ENCODE measurements at places on chromosomes 6 and 20. TPM values are rescaled to one million over a fixed set of nuclear protein-coding genes. Genes with fewer than 3 reads are reported as not detected.

The BTN1A1 gene
- 0.28 TPM for polyA plus RNA-seq

The WFDC5 gene
- not detected for polyA plus RNA-seq

The FNDC1 gene
- 7.3 TPM for polyA plus RNA-seq

The CLPSL1 gene
- 1.8 TPM for polyA plus RNA-seq

The RPRD1B gene
- polyA plus RNA-seq, result 36.2 TPM

The CAGE1 gene
- polyA plus RNA-seq, result not detected

The COL11A2 gene
- polyA plus RNA-seq, result 3.8 TPM

The STMND1 gene
- polyA plus RNA-seq, result 0.26 TPM

The BANF2 gene
- 0.29 TPM for polyA plus RNA-seq

DNA sequence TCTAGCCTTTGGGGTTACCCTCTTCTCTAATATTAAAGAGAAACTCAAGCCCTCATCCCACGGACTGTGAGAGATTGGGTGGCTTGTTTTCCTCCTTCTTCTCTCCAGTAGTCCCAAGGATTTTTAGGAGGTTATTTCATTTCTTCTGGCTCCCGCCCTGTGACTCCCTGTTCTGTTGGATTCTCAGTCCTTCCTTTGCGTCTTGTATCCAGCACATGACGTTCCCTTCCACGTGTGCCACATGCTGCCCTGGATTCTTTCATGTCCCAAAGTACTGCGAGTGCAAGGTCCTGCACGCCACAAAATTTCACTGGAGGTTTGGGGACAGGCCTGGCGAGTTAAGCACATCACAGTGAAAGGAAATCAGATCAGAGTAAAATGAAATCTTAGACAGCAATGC is 213.4 kb downstream of the PACRG start:
- DNase-seq, result no peak

- DNase-seq, result no peak
These were observed 32.7 kb upstream of the CCND3 start for GRCh38 chr6:41974281-41974825.

GRCh38 chr20:55919319-55919718 is 86.0 kb downstream of the CBLN4 start:
- DNase-seq, result no peak

DNA sequence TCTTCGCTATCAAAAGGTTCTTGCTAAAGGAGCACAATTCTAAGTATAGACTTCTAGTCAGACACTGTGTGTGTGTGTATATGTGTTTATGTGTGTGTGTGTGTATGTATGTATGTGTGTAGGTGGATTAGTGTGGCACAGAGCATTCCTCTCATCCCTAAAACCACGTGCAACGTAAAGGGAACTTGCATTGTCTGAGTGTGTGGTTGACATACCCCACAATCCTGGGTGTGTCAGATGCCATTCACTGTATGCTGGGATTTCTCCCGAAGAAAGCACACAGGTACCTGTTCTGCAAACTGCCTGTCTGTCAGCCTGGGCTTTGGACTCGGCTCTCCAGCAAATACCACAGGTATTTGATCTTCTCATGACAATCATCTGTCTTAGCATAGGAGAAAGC is 42.3 kb upstream of the TBC1D7 start:
- DNase-seq, result no peak

GRCh38 chr6:150900049-150900448 is 34.5 kb downstream of the MTHFD1L start:
- DNase-seq, result no peak

- no peak for DNase-seq
These were observed 308.1 kb upstream of the HS3ST5 start for GRCh38 chr6:114650891-114651290.

GRCh38 chr6:163164175-163164900 is 250.2 kb upstream of the QKI start:
- no peak for DNase-seq

- no peak for DNase-seq
These were observed 9.4 kb downstream of the SULF2 start for GRCh38 chr20:47775841-47776240.

- no peak for DNase-seq
These were observed 10.6 kb upstream of the BTBD9 start for GRCh38 chr6:38650207-38650752.

GRCh38 chr6:37990762-37991525 is 171.4 kb downstream of the ZFAND3 start:
- DNase-seq, result no peak

- no peak for DNase-seq
These were observed 406.3 kb upstream of the RGS17 start for GRCh38 chr6:153537422-153537821.

- no peak for DNase-seq
These were observed 16.4 kb downstream of the CST8 start for GRCh38 chr20:23507346-23507745.

DNA sequence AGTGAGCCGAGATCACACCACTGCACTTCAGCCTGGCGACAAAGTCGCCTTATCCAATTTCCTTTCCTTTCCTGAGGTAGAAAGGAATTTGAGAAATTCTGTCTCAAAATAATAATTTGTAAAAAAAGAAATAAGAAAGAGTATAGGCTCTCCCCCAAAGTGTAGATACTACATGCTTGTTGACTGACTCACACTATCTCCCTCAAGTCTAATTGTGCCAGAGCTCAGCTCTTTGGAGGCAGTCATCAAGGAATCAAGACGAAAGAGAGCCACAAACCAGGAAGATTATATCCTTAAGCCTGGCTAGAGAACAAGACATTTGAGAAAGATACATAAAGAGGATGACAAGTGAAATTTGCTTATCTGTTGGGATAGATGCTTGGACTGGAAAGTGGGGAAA is 3.7 kb upstream of the FKBPL start:
- DNase-seq, result no peak

DNA sequence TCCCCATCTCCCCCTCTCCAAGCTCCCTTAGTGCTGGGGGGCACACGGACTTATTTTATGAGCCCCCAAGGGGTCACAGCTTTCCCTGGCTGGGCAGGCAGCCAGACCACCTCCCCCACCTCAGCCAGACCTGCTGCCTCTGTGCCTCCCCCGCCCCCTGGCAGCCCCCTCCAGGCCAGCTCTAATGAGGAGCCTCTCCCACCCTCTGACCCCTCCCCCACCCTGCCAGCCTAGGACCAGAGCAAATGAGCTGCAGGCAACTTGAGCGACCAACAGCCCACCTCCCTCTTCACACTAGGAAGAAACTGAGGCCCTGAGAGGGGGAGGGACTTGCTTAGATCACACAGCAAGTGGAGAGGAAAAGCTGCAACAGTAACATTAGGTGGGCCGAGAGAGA is 1.9 kb downstream of the GDF5 start:
- DNase-seq, result no peak

DNA sequence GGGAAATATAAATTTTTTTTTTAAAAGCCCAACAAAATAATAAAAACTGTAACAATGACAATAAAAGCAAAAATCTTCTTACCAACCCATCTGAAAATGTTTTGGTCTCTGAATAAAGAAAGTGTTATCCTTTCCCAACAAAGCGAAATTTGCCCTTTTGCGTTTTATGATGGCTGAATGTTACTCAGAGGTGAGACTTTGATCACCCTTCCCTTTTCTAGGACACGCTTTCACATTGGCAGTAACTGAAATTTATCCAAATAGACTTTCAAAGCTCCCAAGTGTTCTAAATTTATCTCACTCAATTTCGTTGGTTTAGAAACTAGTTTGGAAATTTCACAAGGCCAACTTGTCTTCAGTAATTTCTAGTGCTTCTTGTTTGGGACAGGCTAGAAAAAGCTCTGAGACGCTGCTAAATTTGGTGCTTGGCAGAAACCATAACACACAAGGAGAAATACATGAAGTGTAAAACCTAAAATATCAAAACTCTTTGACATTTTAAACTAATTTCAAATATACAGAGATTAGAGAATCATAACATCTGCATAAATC is 354.5 kb upstream of the CITED2 start:
- no peak for DNase-seq

- DNase-seq, result no peak
These were observed 986.3 kb downstream of the TFAP2A start for GRCh38 chr6:9428421-9429172.

DNA sequence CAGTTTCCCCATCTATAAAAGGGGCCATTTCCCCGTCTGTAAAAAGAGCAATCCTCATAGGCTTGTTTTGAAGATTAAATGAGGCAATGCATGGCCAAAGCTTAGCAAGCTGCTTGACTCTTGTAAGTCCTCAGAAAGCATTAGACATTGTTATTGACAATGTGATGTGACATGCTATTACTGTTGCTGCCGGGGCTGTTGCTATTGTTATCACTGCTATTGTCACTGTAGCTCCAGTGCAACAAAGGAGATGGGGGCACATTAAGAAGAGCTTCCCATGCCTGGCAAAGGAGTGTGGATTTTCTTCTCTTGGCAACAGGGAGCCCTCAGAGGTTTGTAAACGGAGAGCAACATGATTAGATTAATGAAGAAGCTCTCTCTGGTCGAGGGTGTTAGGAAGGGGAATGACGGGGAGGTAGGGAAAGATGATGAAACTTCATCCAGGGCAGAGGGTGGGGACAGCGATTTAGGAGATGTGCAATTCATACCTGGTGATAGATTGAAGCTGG is 33.1 kb upstream of the FAM83D start:
- no peak for DNase-seq

Measured in right renal cortex interstitium (tissue), 3 donors.